ENCODE measurements at places on chromosomes 1 and 21.

DNA sequence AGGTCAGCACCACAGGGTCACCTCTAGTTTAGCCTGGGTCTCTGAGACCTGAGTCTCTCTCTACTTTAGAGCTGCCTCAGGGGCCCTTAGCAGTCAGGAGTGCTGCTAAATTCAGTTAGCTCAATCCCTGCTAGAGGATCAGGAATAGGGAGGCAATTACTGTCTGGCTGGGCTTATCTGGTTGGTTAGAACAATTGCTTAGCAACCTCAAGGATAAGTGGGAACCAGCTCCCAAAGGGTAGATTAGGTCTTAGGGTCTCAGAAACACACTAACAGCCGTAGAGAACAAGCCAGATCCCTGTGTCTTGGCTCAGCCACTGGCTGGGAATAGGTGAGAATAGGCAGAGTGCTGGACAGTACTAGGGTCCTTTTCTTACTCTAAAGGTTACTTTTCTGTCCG lies 7.7 kb downstream of the PM20D1 start:
- H3K27ac ChIP-seq = no peak overlapping the region
- H3K27me3 ChIP-seq = no peaks in the 10 kb centered on the region
- peaks cover 5% of the 10 kb centered on the region for H3K4me1 ChIP-seq

DNA sequence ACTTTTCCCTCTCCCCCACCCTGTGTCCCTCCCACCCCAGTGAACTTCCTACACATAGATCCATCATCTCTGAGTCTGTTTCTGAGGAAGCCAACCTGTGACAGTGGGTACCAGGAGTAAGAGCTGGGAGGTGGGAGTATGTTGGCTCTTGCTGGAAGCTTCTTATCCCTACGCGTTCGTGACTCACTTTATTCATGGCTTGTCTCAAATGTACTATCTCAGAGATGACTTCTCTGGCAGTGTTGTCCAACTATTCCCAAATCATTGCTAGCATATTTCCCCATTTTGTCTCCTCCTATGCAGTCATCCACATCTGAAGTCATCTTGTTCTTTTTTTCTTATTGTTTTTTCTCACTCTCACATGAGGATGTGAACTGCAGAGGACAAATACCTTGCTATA lies 88.0 kb downstream of the HIVEP3 start:
- H3K27ac ChIP-seq = no peak overlapping the region
- no peak overlapping the region for H3K4me3 ChIP-seq
- no peaks in the 10 kb centered on the region for H3K36me3 ChIP-seq
- DNase-seq = no peak
- peaks cover 7% of the 10 kb centered on the region for H3K27me3 ChIP-seq

GRCh38 chr1:10065344-10065685 lies 32.6 kb downstream of the UBE4B start:
- no peak for DNase-seq
- H3K36me3 ChIP-seq = peaks cover 2% of the 10 kb centered on the region
- no peak overlapping the region for H3K4me3 ChIP-seq
- peaks cover 18% of the 10 kb centered on the region for H3K4me1 ChIP-seq
- H3K27ac ChIP-seq = no peak overlapping the region

- no peak overlapping the region for H3K4me3 ChIP-seq
- peaks cover 3% of the 10 kb centered on the region for H3K4me1 ChIP-seq
- H3K36me3 ChIP-seq = peaks cover 13% of the 10 kb centered on the region
- DNase-seq = no peak
- H3K27me3 ChIP-seq = no peaks in the 10 kb centered on the region
Observed at GRCh38 chr1:19370453-19371170, 58.5 kb downstream of the SLC66A1 start.
